ENCODE measurements at places on chromosomes 13 and 19.

- DNase-seq = no peak
These were observed 1.2 kb upstream of the DCT start for GRCh38 chr13:94480672-94481145.

DNA sequence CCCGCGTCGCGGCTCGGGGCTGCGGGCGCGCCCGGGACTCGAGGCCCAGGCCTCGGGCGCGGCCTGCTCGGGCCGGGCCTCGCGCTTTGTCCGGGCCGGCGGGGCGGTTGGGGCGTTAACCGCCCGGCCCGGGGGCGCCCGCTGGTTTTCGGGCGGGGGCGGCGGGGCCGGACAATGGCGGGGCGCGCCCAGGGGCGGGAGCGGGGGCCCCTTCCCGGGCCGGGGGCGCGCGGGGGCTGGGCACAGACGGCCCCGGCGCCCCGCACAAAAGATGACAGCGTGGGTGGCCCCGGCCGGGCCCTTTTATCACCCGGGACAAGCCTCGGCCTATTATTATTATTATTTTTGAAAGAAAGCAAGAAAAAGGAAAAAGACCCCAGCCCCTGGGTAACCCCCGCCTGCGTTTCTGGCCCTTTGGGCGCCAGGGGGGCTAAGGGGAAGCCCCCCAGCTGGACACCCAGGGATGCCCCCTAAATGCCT lies 419 bp downstream of the KDM4B start:
- no peak for DNase-seq

GRCh38 chr13:46171217-46171616 lies 10.8 kb downstream of the LCP1 start:
- DNase-seq = no peak

DNA sequence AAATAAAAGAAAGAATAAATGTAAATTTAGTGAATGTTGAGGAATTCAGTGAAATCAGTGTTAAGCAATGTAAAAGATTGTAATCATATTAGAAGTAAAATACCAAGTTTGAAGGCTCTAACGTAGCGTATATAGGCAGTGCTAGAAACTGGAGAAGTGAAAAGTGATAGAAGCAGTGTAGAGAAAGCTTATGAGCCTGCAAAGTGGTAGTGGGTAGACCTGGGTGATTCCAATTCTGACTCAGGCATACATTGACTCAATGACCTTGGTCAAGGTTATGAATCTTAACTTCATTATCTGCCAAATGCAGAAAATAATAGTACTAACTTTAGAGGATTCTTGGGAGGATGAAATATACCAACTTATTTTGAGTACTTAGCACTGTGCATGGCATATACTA lies 4.1 kb downstream of the SLC10A2 start:
- no peak for DNase-seq

GRCh38 chr19:50238043-50238442 lies 34.6 kb downstream of the MYH14 start:
- no peak for DNase-seq

DNA sequence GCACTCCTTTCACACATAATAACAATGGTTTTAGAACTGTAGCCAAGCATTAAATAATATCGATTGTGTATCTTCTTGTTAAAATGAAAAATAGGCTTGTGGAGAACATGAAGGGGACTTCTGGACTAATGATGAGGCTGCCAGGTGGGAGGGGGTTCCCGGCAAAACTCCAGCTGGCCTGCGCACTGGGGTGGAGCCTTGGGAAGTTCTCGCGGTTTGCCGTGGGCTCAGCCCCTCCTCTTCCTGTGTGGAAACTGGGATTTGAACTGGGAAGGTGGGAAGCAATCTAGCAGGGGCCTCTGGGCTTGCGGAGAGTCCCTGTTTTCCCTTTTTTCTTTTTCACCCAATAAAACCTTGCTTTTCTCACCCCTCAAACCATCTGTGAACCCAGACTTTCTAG lies 113.7 kb upstream of the SLITRK1 start:
- DNase-seq = no peak

DNA sequence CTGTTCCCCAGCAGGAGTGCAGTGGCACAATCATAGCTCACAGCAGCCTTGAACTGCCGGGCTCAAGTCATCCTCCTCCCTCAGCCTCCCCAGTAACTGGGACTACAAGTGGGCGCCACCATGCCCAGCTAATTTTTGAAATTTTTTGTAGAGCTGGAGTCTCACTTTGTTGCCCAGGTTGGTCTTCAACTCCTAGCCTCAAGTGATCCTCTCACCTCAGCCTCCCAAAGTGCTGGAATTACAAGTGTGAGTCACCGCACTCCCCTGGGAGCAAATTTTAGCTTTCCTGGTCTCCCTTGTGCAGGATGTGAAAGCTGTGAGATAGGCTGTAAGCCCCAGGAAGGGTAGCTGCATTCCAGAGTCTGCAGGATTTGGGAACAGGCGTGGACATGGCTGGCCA lies 5.4 kb upstream of the GARRE1 start:
- no peak for DNase-seq

GRCh38 chr13:46213242-46213641 lies 1.5 kb downstream of the LRRC63 start:
- no peak for DNase-seq

DNA sequence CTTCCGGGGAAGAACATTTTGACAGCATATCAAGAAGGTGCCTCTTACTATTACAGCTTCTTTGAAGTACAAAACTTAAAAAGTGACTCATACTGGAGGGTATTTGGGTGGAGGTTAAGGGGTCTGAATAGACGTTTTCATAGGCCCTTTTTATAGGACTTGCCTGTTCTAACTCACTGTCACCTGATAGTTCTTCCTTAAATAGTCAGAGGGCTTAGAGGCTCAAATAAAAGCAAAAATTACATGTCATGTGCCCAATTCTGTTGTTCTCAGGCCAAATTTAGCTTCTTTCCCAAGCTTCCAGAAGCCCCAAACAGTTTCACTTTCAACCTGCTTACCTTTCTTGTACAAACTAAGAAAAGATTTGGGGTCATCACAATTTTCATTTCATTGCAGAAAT lies 16.1 kb upstream of the SLC46A3 start:
- DNase-seq = no peak

DNA sequence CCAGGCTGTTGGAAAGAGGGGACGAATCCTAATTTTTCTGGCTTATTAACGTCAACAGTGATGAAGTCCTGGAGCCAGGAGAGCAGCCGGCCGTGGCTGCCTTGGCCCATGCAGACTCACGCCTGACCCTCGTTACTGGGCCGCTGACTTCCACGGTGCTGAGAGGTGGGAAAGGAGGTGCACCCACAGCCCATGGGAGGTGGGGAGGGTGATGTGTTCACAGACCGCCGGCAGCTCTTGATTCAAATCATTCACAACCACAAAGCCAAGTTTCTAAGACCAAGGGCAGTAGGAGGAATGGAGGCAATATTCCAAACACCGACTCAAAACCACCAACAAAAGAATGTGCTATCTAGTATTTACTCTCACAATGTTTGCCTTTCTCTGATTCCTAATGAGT lies 24.3 kb downstream of the COL4A2 start:
- no peak for DNase-seq

DNA sequence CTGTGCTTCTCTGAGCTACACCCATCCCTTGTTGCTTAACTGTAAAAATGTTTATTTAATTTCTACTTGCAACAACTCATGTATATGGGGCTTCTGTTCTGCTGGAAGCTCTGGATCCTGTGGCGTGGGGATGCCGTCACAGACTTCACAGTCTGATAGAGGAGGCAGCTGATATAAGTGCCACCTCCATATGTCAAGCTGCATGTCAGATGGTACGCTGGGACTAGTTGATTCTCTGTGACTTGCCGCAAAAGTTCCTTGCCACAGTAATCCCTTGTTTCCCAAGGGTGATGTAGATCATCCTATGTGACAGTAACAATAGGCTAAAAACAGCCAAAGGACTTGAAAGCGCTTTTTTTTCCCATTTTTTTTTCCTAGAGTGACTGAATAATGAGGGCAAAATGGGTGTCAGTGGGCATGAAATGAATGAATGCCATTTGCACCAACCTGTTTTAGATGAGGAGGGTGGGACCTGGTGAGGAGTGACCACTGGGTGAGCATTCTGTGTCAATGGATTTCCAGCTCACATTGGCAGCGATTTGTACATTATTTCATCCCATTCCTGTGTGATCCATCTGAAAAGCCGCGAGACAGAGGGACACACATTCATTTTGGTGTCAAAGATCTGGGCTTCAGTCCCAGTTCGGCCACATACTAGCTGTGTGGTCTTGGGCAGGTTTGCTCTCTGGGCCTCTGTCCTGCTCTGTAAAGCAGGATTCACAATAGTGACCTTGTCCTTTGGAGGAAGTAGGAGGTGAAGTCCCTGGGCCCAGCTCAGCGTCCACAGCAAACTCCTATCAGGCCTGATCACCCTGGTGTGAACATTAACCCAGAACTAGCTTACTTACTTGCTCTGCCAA lies 88.9 kb upstream of the RNF113B start:
- DNase-seq = no peak

- peak; percentile 71 for DNase-seq
These were observed 12.8 kb downstream of the IER2 start for GRCh38 chr19:13162724-13163608.

- DNase-seq = peak; percentile 32
These were observed 371.9 kb downstream of the KCNRG start for GRCh38 chr13:50387051-50387581.

DNA sequence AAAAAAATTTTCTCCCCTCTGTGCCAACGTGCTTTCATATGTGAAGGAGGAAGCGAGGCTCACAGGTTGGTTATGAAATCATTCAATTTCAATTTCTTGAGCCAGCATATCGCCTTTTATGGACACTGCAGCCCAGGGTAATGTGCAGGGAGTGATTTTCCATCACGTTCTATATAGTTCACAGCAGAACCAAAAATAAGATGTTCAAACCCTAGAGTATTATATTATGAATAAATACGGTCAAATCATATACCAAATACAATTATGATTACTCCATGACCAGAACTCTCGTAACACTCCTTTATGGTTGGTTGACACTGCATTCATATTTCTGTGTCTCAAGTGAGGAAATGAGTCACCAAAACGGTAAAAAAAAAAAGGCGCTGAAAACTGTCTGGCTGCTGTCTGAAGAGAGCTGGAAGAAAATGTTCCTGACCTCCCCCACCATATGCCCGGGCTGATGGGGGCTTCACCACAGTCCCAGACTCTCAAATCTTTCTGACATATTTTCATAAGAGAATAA lies 75.8 kb upstream of the UBAC2 start:
- DNase-seq = peak; percentile 15

DNA sequence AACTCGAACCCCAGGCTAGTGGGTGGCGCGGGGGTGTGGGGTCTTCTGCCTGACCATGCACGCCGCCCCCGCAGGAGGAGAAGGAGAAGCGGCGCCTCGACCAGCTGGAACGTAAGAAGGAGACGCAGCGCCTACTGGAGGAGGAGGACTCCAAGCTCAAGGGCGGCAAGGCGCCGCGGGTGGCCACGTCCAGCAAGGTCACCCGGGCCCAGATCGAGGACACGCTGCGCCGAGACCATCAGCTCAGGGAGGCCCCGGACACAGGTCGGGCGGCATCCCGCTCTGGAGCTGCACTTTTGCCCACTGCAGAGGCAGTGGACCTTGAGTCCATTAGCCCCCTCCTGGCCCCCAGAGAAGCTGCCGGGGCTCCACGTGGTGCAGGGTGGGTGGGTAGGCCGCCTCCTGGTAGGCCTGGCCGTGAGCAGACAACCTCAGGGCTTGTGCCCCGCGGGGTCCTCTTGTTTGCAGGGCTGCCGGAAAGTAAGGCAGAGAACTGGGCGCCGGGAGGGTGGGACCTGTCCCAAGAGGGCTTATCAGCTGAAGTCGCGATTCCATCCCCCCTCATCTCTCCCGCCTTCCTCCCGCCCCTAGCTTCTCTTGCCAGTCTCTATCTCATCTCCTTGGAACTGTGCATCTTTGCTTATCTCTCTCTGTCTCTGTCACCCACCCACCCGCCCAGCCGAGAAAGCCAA lies 9.9 kb downstream of the CCDC124 start:
- DNase-seq = no peak

- DNase-seq = no peak
These were observed 977.5 kb upstream of the SPRY2 start for GRCh38 chr13:81318231-81319019.

DNA sequence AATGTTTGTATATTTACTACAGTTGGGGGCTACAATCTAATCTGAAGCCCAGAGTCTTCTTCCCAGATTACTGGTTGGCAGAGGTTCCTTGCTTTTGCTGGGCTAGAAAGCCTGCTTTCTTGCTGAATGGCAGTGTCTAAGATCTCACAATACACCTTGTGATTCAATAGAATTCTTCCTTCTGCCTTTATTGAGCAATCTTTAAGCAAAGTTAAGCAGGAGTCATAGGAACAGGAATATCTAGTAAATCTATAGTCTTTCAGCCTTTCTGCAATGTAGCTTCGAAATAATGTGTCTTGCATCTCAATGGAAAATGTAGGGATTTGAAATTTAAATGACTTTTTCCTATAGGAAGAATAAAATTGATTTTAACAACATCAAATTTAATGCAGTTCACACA lies 346.1 kb downstream of the SLITRK1 start:
- no peak for DNase-seq

- DNase-seq = no peak
These were observed 62.6 kb downstream of the LACC1 start for GRCh38 chr13:43942286-43942685.

GRCh38 chr13:65926750-65927171 lies 1303.4 kb downstream of the PCDH9 start:
- no peak for DNase-seq

DNA sequence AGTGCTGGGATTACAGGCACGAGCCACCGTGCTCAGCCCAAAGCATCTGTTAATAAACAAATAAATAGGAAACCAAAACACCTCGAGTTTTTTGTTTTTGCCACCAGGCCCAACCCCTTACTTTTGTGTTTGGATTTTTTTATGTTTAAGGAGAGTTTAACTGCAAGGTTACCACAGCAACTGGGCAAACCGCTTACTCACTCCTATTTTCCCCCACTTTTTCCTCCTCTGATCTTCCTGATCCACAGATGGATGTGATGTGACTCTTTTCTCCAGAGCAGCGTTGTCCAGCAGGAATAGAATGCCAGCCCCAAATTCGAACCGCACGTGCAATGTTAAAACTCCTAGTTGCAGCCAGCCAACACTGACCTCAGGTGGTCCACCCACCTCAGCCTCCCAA lies 2.1 kb upstream of the PNMA8B start:
- no peak for DNase-seq

GRCh38 chr13:75120085-75120484 lies 361.9 kb downstream of the TBC1D4 start:
- no peak for DNase-seq

- DNase-seq = no peak
These were observed 305.1 kb downstream of the KCNRG start for GRCh38 chr13:50320271-50320862.

GRCh38 chr19:13132471-13133180 lies 14.6 kb downstream of the NACC1 start:
- DNase-seq = peak; percentile 51

All from immature natural killer cell (primary cell).